Sciatic nerve (tissue), 2 donors: ENCODE measurements at places on chromosomes 4 and X. TPM values are rescaled to one million over a fixed set of nuclear protein-coding genes. Genes with fewer than 3 reads are reported as not detected.

GRCh38 chr4:180134091-180134866 lies 2108.9 kb upstream of the TENM3 start:
- no peak for DNase-seq

GRCh38 chr4:120922381-120923206 lies at the start of gene PRDM5:
TSS of gene PRDM5 (minus strand) at chr4:120922726. CDS start at chr4:120922608, 118 bp downstream.
- peak; percentile 80 for DNase-seq

- DNase-seq: no peak
Observed at GRCh38 chrX:9535101-9535500, 70.2 kb downstream of the TBL1X start.

DNA sequence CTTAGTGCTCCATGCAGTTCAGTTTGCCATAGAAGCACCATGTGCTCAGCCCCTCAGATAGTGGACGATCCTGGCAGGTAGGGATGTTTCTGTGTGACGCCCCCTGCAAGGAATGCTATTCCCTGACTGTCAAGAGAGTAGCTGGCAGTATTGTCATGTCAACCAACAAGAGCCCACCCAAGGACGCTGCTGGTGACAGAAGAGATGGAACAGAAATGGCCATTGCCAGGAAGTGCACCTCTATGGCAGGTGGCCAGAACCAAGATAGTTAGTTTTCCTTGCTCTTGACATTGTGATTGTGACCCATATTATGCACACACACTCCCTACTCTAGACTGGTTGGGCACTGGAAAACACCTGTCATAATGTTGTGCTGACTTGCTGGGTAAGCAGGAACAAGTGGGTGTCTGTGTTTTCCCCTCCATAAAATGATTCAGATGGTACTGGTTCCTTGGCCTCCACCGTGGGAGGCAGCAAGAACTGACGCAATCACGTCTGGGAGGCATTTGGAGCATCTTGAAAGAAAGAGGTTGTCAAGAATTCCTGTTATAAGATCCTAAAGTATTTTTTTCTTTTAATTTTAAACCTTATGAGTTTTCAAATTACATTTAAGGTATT lies 507.9 kb downstream of the MID1IP1 start:
- no peak for DNase-seq

DNA sequence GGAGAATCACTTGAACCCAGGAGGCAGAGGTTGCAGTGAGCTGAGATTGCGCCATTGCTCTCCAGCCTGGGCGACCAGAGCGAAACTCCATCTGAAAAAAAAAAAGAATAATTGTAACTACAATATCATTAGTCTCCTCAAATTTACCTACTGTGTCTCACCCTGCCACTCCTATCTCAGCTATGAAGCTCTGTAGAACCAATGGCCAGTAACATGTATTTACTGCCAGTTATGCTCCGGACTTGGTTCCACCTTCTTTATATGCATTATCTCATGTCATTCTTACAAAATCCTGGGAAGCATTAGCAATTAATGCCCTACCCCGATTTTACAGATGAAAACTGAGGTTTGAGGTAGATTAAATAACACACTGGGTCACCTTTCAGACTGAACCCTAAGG lies 7.0 kb upstream of the FAT1 start:
- DNase-seq: no peak

SATL1 gene
- not detected for total RNA-seq

DNA sequence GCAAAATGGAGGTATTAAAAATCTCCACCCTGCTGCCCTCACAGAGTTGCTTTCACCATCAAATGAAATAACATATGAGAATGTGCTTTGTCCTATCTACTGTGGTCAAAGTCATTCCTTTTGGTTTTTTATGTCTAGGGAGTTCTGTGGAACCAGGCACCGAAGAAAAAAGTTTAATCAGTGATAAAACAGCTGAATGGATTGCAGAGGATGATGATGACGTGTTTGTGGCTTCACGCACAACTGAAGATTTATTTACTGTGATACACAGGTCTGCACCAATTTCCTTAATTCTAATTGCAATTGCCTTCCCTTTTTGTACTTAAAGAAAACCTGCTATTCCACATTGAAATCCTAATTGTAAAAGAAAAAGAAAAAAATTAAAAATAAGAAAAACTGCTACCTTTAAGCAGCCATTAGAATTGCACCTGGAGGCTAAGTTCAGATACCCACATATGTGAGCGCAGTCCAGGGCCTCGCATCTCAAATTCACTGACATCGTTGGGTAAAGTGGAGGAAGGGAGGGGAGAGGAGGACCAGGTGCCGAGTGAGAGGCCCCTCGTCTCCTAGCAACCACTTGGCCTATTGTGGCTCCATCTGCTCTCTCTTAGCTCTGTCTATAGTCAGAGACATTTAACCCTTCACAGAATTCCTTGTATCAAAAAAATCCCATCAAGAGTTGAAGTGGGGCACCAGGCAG lies 10.5 kb upstream of the RTL5 start:
- DNase-seq: no peak

GRCh38 chr4:56434599-56435139 lies 746 bp downstream of the PPAT start:
- DNase-seq: no peak

DNA sequence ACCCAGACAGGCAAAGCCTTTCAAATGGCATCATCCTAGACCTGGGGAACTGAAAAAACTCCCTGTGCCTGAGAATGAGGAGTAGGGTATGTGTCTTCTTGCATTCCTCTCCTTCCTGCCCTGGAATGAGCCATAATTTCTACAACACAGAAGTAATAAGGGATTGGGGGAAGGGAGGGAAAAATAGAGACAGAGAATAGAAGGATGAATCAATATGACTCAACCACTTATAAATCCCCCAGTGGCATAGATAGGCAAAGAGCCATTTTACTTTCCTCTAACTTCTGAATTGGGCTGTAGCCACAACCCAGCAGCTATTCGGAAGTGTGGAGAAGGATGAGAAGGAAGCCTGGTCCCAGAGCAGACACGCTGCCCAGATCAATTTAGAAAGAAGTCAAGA lies 99.9 kb downstream of the NHS start:
- DNase-seq: no peak

ETDB gene
- not detected for total RNA-seq

FAM9C gene
- total RNA-seq: not detected
